ENCODE measurements at places on chromosomes 3 and 15.

DNA sequence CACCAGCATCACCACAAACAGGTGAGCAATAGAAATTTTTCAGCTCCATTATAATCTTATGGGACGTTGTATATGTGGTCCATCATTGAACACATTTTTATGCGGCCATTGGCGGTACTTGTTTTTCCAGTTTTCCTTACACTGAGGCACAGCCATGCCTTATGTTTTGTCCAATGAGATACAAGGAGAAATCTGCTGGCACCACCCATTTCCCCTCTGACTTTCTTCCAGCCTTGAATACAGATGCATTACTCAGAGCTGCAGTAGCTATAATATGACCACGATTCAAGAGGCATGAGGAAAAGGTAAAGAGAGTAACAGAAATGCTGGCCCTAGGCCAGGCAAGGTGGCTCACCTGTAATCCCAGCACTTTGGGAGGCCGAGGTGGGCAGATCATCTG lies 9.0 kb upstream of the PIK3R4 start:
- DNase-seq, result no peak

- DNase-seq, result no peak
Observed at GRCh38 chr3:127068111-127068810, 85.3 kb downstream of the PLXNA1 start.

DNA sequence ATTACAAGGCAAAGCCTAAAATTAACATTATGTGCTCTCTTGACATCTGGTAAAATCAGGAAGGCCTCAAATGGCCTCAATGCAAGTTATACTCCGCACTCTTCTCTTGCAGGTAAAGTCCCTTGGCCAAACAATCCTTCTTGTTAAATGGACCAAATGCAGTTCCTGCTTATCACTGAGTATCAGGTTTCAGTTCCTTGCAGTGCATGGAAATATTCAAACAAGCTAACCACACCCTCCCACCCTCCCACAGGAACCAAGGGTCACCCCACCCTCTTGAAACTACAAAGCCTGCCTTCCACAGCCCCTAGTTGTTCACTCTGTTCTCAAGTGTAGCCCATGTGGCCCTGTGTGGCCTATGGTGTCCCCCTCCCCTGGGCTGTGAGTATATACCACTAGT lies 171.9 kb upstream of the CADPS start:
- DNase-seq, result peak; percentile 14

GRCh38 chr15:87348746-87349145 lies 907.8 kb downstream of the NTRK3 start:
- DNase-seq, result no peak

DNA sequence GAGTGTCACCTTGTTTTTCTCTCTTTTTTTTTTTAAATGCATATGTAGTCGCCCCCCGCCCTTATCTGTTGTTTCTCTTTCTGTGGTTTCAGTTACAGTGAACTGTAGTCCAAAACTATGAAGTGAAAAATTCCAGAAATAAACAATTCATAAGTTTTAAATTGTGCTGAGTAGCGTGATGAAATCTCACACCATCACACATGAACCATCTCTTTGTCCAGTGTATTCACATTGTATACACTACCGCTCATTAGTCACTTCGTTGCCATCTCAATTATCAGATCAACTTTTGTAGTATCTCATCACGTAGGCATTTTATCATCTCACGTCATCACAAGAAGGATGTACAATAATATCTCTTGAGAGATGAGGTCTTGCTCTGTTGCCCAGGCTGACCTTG lies 62.5 kb upstream of the MLF1 start:
- no peak for DNase-seq

GRCh38 chr3:102084006-102084405 lies 234.7 kb downstream of the NFKBIZ start:
- no peak for DNase-seq

- DNase-seq, result peak; percentile 45
Observed at GRCh38 chr3:104564045-104564643, 802.6 kb upstream of the ALCAM start.

DNA sequence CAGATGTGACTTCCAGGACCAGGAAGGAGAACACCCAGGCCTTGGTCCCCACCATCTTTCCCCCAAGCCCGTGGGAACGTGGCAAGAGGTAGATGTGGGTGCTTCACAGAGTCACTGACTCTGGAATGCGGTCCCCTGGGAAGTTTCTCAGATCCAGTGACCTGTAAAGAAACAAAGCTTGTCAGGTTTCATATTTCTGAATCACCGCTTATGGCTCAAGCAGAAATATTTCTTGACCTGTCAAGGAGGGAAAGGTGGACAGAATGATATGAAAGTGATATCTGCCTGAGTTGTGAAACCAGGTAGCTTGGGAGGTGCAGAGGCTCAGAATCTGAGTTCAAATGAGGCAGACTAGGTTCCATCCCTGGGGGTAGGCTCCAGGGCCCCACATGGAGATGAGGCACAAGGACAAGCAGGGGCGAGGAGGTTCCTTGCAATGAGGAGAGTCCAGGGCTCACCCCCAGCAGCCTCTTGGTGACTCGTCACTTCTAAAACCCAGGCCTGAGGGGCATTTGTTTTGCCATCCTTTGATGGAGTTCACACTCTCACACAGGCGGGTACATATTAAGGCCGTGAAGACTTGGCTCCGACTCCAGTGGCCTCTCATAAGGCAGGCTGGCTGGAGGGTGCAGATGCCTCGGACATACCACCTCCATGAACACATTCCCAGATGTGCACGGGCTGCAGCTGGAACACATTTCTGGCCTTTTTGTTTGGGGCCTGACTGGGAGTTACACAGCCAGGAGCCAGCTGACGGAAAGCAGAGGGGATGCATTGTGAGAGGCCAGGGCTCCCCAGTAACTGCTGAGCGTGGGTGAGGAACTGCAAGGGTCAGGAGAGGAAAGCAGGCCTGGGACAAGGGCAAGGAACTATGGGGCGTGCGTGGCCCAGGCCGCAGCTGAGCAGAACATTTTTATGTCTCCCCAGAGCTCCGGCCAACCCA lies 1.3 kb downstream of the CILP start:
- no peak for DNase-seq

DNA sequence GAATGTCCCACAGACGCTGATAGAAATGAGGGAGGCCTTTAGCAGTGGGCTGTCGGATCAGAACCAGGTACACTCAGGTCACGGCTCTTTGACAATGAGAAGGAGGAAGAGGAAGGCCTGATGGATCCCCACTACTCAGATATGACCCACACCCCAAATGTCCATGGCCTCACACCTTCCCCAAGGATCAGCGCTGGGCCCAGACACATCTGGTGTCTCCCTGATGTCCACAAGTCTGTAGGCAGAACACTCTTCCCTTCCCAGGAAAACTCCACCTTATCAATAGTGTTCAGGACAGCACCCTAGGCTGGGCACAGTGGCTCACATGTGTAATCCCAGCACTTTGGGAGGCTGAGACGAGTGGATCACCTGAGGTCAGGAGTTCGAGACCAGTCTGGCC lies 33.3 kb upstream of the SFMBT1 start:
- DNase-seq, result no peak

GRCh38 chr15:70748281-70748747 lies 15.0 kb downstream of the UACA start:
- DNase-seq, result no peak

DNA sequence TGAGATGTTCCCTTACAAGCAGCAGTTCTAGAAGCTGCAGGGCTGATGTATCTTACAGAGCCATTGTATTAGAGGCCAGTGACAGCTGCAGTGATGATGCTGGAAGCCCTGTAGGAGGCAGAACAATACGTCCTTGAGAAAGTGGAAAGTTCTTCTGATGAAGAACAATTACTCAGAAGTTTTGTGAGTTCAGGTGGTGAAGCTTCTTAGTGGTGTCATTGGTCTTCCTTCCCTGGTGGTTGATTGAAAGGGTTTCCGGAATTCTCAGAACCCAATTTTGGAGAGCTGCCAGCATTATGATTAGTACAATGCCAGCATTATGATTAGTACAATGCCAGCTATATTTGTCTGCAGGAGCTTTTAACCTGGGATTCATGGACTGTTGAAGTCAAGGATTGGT lies 356.4 kb downstream of the MFSD1 start:
- DNase-seq, result no peak

Measured in NCI-H146 (cell line).